PC-9 (cell line): ENCODE measurements at places on chromosomes 4 and X. TPM values are rescaled to one million over a fixed set of nuclear protein-coding genes. Genes with fewer than 3 reads are reported as not detected.

- no peak for DNase-seq
Observed at GRCh38 chrX:43735534-43735933, 79.4 kb downstream of the MAOA start.

- DNase-seq, result no peak
Observed at GRCh38 chr4:53693408-53693807, 102.1 kb upstream of the LNX1 start.

GRCh38 chr4:79181190-79181589, 144.7 kb downstream of the NAA11 start:
- no peak for DNase-seq

DNA sequence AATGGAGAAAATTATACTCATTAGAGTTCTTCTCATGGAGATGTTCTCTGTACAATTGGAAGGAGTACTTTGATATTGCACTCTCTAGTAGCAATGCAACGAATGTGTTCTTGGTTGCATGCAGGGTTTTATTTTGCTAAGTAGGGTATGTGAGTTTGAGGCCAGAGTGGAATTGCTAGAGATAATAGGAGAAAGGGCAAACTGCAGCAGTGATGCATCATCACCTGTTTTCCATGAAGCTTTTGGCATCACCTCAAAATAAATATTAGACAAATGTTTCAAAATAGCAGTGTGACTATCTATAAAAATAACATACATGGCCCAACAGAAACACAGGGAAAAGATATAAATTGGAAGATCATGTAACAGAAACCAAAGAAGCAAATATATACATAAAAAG, 93.3 kb downstream of the TIGD2 start:
- DNase-seq, result no peak

MND1 gene
- 17.6 and 24.4 TPM in 2 replicates for total RNA-seq

CDKL2 gene
- total RNA-seq, result 0.38 and 0.46 TPM in 2 replicates
